ENCODE measurements at places on chromosomes 4 and X.

- no peak for DNase-seq
Observed at GRCh38 chrX:11269996-11270395, 23.2 kb upstream of the AMELX start.

DNA sequence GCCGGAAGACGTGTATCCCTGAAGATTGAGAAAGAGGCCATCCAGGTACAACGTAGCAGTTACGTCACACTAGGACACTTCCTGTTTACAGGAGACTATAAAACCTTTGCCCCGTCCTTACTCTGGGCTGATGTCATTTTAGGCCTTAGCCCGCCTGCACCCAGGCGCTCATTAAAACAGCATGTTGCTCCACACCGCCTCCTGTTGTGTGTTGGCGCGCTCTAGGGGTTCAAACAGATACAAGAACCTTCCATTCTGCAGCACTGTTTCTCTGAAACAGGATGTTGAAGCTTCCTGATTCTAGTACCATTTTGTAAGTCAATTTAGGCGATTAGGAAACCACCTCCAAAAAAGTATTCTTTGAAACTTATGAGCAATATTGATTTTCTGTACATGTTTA, 722.1 kb downstream of the PCDH7 start:
- no peak for DNase-seq

DNA sequence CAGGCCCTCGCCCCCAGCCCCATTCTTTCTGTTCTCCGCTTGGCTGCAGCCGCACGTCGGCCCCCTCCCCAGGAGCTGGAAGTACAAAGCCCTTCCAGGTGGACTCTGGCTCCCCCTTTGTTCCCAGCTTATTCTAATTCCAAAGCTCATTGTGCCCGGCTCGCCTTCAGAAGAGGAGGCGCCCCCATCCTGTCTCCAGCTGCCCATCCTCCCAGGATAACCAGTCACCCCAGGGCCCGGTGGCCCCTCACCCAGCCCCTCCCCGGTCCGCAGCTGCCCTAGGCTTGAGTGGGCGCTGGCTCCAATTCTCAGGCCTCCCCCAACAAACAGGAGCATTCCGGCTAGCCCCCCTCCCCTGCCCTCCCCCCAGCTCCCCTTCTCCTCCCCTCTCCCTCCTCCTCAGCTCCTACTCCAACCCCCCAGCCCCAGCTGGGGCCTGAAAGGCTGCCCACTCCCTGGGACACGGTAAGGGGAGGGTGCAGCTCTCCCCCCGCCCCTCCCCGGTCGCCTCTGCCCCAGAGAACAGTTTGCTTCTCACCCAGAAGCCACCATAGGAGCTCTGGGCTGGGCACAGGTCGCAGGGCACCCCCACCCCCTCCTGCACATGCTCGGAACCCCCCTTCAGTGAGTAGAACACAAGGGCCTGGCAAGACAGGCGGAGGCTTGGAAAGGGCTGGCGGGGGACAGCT, 3.1 kb upstream of the SLC6A8 start:
- peak; percentile 38 for DNase-seq

DNA sequence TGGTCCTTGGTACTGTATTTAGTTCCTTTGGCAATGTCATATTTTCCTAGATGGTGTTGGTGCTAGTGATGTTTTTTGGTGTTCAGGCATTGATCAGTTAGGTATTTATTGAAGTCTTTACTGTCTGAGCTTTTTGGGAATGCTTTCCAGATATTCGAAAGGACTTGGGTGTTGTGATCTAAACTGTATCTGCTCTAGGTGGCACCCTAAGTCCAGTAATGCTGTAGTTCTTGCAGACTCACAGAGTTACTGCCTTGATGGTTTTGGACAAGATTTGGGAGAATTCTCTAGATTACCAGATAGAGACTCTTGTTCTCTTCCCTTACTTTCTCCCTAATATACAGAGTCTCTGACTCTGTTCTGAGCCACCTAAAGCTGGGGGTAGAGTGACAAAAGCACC, 513.6 kb upstream of the PITX2 start:
- DNase-seq = no peak

DNA sequence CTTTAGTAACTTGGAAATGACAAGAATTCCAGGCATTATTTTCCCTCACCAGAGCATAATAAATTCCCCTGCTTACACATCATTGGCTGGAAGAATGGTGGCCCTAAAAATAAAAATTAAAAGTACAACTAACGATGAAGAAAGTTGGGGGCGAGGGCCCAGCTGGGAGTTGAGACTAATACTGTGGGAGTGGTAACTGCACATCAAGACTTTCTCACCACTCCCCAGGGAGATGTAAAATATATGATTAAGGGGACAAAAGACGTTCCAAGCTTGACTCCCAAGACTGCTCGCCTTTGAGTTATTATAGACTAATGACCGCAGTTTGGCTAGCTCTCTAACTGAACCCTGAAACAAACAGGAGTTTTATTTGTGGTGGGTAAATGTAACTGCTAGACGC, 30.0 kb downstream of the SMIM31 start:
- DNase-seq = no peak

- DNase-seq = no peak
Observed at GRCh38 chr4:151804086-151804630, 43.4 kb upstream of the GATB start.

GRCh38 chr4:122842984-122843531, 16.4 kb downstream of the FGF2 start:
- no peak for DNase-seq

GRCh38 chr4:110543577-110543976, 67.6 kb downstream of the ENPEP start:
- DNase-seq = no peak

DNA sequence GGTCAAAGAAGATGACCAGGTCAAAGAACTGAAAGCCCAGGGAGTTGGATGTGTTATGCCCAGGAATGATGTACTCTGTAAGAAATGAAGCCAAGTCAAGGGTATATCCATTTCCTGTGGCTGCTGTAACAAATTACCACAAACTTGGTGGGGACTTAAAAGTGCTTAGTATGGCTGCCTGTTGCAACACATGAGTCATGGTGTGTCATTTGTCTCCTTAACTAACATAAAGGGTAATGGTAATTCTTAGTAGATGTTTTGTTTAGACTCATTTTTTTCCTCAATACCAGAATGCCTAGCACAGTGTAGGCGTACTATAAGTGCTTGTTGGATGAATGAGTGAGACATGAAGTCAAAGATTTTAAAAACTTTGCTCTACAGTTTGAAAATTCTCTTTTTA, 45.7 kb downstream of the SYTL5 start:
- no peak for DNase-seq

Measured in Peyer's patch (tissue), 4 donors.